ENCODE measurements at places on chromosomes 12 and 14.

DNA sequence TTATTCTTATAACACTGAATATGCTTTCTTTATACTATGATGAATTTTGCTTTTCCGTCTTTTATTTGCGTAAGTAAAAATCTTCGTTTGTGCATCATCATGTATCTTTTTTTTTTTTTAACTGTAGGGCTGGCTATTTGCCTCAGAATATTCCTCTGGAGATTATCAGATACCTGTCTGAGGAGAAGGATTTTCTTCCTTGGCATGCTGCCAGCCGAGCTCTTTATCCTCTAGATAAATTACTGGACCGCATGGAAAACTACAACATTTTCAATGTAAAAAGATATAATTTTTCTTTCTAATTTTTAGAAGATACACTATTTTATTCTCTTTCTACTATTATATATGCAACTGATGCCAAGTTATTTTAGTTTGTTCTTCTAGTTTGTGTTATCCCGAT lies 346.6 kb downstream of the TRHDE start:
- no peak for DNase-seq

- DNase-seq: peak; percentile 95
Observed at GRCh38 chr12:93773122-93773871, 96.1 kb downstream of the CRADD start.

- no peak for DNase-seq
Observed at GRCh38 chr12:25701290-25701689, 148.2 kb upstream of the LMNTD1 start.

DNA sequence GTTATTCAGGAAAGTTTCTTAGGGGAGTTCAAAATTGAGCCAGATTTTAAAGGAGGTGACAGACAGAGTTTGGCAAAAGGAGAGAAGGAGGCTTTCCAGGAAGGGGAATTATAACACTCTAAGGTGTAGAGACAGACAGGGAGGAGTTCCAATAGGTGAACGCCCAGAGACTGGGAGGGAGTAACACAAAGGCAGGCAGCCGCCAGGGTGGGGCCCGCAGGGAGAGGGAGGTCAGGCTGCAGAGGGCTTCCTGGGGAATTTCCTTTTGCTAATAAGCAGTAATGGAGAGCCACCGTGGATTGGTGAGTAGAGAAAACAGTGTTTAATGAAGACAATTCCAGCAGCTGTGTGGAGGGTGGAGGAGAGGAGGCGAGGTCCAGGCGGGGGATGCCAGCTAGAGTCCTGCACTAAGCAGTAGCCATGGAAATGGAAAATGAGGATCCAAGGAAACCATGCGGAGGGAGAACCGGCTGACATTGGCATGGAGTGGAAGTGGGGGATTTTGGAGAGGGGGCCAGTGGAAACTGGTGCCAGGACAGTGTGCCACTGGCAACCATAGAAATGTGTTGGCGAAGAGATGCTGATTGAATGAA lies 22.2 kb downstream of the GRIN2B start:
- no peak for DNase-seq
